ENCODE measurements at places on chromosomes 6 and 20. TPM values are rescaled to one million over a fixed set of nuclear protein-coding genes. Genes with fewer than 3 reads are reported as not detected.

The HSPA12B gene
- 0.08 TPM for total RNA-seq

The GPR6 gene
- not detected for total RNA-seq

The TLDC2 gene
- total RNA-seq, result 0.14 TPM

GRCh38 chr6:103122766-103123601 is 1729.5 kb downstream of the GRIK2 start:
- peak; percentile 31 for DNase-seq

GRCh38 chr6:83193747-83194566 is 800 bp downstream of the RWDD2A start:
- no peak for DNase-seq

The MED23 gene
- 21.2 TPM for total RNA-seq

DNA sequence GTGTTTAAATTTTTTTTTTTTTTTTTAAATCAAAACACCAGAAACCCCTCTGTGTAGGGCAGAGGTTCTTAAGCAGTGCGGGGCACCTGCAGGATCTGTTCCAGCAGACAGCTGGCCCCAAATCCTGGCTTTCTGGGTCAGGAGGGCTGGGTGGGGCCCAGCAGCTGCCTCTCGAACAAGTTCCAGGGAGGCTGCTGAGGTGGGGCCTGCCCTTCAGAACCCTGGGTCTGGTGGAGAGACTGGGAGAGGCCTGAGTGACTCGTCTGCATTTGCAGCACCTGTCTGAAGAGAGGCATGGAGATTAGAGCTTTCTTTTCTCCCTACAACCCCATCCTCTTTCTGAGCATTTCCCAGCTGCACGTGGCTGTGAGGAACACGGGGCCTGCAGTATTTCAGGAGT is 8.4 kb downstream of the PSMG4 start:
- DNase-seq, result no peak

DNA sequence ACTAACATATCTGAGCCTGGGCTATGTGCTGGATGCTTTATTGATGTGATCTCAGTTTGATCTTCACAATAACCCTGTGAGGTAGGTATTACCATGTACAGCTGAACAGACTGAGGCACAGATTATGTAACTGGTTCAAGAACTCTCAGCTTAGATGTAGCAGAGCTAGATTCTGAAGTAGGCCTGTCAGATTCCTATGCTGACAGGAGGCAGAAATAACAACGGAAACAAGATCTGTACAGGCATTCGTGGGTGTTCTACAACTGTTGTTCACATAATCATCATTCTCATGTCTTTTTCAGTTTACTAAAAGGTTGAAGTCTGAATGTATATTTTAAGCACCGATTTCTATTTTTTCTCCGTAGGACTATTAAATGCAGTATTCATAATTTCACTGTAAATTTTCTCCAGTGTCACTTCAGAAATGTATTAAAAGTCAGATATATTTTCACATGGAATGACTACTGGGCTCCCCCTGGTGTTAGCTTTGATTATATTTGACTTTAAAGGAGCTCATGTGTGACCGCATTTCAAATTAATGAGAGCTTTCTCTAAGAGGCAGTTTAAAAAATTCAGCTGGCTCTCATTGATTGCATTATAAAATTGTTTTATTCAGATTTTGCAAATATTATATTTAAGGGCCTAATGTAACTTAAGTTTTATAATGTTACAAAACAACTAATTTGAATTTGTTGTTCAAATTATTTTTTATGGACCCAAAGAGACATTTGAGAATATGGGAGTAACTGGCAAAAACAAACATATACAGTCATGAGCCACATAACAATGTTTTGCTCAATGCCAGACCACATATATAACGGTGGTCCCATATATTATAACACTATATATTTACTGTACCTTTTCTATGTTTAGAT is 36.4 kb upstream of the SLC17A4 start:
- no peak for DNase-seq

DNA sequence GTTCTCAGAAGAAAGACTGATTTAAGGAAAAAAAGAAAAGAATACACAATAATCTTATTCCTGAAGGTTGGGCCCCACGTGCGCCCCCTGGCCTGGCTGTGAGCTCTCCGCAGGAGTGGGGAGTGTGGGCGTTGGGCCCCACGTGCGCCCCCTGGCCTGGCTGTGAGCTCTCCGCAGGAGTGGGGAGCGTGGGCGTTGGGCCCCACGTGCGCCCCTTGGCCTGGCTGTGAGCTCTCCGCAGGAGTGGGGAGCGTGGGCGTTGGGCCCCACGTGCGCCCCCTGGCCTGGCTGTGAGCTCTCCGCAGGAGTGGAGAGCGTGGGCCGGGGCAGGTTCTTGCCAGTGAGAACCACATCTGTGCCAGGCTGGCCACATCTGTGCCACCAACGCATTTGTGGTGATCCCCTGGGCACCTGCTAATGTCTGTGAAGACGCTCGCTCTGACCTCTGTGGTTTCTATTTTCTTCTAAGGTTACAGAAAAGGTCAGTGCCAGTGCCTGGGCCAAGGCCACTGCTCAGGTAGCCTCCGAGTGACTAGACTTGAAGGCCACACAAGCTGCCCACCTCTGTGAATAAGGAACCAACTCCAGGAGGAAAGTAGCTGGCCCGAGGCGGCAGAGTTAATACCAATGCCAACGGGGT is 41.0 kb downstream of the WDR27 start:
- no peak for DNase-seq

The PTK6 gene
- 0.55 TPM for total RNA-seq

GRCh38 chr20:58377766-58378401 is 11.1 kb upstream of the VAPB start:
- DNase-seq, result no peak

The ZBTB46 gene
- total RNA-seq, result 7.2 TPM

- DNase-seq, result no peak
These were observed 742.1 kb upstream of the MANEA start for GRCh38 chr6:94835264-94835663.

- DNase-seq, result no peak
These were observed 9.6 kb downstream of the FAM83B start for GRCh38 chr6:54856129-54856528.

DNA sequence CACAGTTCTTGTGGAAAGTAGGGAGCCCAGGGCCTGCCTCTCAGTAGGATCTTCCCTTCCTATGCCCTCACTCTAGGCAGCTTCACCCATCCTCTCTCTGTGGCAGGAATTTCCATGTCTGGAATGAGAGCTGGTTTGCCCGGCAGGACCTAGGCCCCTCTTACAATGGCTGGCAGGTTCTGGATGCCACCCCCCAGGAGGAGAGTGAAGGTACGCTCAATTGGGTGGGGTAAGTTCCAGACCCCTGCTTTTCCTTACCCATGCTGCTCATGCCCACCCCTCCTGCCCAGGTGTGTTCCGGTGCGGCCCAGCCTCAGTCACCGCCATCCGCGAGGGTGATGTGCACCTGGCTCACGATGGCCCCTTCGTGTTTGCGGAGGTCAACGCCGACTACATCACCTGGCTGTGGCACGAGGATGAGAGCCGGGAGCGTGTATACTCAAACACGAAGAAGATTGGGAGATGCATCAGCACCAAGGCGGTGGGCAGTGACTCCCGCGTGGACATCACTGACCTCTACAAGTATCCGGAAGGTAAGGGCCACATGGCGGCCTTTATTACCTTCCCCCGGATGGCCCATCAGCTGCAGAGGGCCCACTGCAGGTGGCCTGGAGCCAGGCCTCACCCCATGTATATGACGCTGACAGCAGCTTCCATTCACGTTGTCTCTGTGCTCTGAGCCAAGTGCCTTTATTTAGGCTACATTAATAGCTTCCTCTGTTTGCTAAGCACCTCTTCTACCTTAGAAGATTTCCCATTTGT is 22.8 kb downstream of the TGM6 start:
- no peak for DNase-seq

DNA sequence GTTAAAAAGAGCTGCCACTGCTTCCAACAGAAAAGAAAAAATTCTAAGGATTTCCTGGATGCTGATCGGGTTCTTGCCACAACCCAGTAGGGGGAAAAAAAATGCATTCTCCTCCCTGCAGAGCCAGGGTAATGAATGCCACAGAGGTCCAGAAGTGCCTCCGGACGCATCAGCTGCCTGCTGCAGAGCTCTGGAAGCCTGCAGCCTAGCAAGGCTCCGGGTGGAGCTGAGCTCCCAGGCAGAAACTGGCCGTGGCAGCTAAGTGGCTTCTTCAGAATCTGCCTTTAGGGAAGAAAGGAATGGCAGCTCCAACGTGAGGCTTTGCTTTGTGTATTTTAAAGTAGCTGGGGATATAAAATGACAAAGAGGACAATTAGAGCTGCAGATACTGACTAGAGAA is 155.0 kb downstream of the CFAP61 start:
- DNase-seq, result no peak

The MDFI gene
- total RNA-seq, result 99.6 TPM

The PROKR2 gene
- total RNA-seq, result not detected

The COL21A1 gene
- not detected for total RNA-seq

The SLC35F1 gene
- total RNA-seq, result 0.34 TPM

The OPRM1 gene
- not detected for total RNA-seq
